ENCODE measurements at places on chromosomes 12 and 14.

GRCh38 chr14:102630881-102631280, 38.4 kb downstream of the RCOR1 start:
- no peak for DNase-seq

DNA sequence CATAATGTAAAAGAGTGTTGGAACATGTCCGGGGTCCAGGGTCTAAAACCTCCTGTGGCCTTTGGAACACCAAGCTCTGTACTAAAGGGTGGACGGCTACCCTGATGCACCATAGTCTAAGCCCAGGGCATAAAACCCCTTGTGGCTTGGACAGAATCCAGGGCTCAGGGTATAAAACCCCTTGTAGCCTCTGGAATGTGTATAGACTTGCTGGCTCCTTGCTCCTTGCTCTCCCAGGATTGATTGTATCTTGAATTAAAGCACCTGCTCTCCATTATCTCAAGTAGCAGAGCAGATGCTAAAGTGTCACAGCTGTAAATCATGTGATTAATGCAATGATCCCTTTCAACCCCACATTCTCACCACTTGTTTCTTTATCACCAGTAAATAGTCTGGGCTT, 556.5 kb downstream of the LRFN5 start:
- no peak for DNase-seq

DNA sequence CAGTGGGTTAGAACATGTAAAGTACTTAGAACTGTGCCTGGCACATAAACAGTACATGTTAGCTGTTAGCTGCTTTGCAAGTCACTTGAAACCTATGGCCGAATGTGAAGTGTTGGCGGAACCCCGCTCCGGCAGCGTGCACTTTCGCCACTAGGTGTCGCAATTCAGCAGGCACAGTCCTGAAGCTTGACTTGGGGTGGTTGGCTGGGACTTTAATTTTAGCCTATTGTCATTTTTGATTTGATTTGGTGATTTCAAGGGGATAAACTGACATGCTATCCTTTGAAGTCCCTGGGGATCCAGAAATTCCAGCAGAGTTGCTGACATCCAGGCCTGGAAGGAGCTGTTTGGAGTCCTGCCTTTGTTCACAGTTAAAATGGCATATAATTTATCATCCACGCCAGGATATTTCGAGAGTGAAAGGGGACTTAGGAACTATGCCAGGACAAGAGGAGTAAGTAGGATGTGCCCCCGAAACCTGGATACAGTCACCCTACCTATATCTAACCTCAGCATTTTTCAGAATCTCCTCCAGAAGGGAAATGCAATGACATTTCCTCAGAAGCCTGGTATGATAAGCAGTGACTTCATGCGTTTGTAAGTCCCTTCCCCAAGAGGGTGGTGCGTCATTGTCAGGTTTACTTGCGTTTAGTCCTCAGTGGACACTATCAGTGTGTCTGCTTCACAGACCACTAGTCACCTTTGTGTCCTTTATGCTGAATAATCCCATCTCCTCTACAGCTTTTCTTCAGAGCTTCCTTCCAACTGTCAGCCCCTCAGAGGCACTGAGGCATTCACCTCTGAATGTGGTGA, 3.5 kb upstream of the TSPAN9 start:
- DNase-seq = peak; percentile 86

DNA sequence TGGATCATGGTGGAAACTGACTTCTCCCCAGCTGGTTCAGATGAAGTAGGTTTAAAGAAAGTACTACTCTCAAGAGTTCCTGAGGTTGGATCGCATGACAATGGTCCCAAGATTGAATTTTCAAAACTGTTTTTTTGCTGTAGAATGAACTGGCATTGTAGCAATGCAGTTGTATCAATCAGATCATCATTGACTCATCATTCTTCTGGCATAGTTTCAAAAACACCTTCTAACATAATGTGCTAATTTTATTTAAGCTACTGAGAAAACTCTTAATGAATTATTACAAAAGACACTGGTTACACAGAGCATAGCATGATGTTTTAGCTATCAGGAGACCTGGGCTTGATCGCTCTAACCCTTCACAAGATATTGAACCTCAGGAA, 384.5 kb upstream of the DCN start:
- no peak for DNase-seq

DNA sequence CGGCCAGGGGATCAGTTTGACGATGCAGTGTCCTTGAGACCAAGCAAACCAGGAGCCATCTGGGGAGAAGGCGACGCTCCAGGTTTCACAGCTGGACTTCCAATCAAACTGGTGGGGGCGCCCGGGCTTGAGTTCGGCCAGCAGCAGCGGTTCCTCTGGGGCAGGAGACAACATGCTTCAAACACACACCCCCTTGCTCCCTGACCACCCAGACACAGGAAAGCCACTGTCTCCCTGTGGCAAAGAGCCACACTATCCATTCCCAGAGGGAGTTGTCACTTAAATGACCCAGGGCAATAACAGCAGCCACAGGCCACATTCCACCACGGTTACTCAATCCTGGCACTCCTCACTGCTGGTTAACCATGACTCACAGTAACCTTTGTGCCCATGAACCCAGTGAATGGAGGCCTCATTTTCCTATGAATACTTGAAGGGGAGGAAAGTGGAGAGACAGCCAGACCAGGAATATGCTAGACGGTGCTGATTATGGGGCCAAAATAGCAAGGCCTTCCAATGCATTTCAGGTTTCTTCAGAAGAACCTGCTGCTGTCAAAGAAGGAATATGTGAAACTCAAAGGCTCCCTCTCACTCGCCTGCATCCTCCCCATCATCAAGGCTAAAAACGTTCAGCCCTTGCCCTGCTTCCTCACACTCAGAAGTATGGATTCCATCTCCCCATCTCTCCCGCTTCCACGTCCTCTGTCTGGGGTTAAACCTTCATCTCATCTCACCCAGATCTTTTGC, 8.5 kb downstream of the WSB2 start:
- peak; percentile 58 for DNase-seq

DNA sequence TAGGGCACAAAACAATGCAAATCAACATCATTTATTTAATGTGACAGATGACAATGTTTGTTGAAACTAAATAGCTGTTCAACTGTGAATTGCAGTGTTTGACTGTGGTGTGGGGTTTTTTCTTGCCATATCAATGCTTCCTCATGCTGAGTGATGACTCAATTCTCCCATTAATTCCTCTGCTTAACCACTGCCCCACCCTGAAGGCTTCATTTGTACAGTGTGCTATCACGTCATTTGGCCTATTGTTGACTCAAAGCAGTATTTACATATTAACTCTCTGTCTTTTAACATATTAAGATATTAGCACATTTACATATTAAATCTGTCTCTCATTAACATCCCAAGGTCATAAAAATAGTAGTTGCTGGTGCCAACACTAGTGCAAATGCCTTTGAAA, 164.8 kb upstream of the NRXN3 start:
- peak; percentile 76 for DNase-seq

DNA sequence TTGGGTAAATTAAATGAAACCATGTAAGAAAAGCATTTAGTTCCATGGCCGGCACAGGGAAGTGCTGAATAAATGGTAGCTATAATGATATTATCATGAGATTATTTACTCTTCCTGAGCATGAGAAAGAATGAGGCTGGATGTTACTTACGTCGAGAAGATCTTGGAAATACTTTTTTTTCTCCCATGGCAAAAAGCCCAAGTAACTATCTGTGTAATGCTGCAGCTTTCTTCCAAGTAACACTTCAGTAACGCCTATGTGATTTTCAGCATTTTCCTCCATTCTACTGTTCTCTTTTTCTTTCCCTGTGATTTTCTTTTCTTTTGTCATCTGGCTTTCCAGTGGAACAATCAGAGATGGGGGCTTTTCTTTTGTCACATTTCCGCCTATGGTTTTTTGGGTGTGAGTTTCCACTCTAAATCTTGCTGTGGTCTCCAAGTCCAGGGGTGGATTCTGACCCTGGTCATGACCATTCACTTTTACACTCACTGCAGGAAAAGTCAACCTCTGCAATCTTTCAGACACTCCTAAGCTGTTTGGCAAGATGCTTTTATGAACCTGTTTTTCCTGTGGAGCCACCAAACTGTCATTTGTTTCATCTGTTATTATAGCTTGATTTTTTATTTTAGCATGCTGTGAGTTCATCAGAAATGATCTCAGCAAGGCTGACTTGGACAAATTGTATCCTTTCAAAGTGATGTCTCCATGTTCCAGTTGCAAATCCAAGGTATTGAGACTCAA, 25.0 kb upstream of the SYCP3 start:
- DNase-seq = no peak

GRCh38 chr12:19245106-19245505, 115.6 kb downstream of the PLEKHA5 start:
- no peak for DNase-seq

DNA sequence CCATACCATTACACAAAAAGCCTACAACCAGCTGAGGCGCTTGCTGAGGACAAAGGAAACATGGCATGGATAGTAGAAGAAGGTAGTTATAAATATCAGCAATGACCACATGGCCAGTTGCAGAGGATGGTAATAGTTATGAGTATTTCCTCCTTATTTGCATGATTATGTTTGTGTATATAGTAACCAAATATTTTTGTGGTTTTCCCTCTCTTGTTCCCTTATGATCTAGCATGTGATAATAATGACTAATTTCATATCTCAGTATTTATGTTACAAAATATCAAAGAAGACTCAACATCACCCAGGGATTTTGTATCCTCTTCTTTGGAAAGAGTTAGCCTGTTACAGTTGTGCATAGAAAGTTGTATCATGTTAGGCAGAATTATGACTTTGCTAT, 13.5 kb upstream of the CATSPERB start:
- no peak for DNase-seq

- DNase-seq = no peak
These were observed 117.7 kb downstream of the ETV6 start for GRCh38 chr12:11767029-11767724.

- DNase-seq = no peak
These were observed 519 bp upstream of the AP1G2 start for GRCh38 chr14:23568021-23568599.

DNA sequence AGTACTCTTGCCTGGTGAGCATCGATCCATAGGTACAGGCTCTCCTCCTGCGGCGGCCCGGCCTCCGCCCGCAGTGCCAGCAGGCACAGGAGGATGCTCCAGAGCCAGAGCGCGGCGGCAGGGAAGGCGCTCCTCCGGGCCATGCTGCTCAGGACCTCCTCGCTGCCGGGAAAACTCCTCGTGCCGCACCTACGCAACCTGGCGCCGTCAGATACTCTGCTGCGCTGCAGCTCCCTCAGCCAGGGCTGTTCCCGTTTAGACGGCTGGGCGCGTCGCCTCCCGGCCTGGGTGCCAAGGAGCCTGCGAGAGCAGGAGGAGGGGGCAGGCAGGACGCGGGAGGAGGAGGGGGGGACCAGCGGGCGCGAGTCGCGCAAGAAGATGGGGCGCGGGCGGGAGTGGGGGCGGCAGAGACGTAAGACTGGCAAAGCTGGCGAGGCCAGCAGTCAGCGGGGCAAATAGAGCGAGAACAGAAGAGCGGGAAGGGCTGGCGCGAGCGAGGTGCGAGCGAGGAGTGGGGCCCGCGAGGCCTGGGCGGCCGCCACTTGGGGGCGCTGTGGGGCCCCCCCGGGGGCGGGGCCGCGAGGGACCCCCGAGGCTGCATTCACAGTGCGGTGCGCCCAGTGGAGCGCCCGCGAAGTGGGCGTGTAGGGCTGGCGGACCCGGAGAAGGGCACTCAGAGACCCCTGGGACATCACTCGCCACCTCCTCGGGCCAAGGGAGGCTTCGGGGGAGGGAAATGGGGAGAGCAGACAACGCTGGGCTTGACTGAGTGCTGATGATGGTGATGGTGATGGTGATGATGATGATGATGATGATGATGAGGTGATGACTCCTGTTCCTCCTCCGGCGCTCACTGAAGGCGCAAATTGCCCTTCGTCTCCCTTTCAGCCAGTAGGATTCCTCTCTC, at the start of gene WIF1:
Gene WIF1, minus strand, starts transcription at position 257 of the 907 bp plus-strand sequence. Its CDS starts 114 bp downstream, at position 143.
- peak; percentile 25 for DNase-seq

GRCh38 chr14:97458255-97458654, 661.1 kb downstream of the VRK1 start:
- DNase-seq = no peak

DNA sequence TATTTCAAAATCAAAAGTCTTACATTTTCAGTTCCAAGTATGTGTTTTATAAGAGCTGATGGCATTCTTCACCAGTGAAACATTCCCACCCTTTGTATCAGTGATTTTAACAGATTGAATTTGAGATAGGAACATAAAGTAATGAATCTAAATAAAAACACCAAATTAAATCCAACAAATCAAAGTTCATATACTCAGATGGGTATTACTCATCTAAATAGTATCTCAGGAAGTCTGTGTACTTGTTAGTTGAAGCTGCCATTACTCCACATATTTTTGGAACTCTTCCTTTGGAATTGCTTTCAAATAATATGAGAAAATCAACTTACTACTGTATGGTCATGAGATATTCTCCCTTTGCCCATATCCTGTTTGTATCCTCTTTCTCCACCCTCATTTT, 89.1 kb downstream of the MIA2 start:
- DNase-seq = no peak

DNA sequence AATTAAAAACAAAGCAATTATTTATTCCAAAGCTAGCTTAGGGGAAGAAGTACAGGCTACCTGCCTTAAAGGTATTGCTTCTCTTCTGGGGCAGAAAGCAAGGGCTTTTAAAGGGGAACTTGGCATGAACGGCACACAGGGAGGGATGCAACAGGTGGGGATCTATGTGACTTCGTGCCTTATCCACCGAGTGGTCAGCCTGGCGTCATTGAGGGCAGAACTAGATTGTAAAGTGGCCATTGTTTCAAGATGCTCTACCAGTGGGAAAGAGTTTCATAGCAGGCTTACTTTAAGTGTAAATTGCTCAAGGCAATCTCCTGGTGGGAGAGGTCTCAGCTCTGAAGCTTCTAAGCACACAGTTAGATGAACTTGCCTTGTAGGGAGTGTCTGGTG, 360.4 kb downstream of the ATP23 start:
- no peak for DNase-seq

DNA sequence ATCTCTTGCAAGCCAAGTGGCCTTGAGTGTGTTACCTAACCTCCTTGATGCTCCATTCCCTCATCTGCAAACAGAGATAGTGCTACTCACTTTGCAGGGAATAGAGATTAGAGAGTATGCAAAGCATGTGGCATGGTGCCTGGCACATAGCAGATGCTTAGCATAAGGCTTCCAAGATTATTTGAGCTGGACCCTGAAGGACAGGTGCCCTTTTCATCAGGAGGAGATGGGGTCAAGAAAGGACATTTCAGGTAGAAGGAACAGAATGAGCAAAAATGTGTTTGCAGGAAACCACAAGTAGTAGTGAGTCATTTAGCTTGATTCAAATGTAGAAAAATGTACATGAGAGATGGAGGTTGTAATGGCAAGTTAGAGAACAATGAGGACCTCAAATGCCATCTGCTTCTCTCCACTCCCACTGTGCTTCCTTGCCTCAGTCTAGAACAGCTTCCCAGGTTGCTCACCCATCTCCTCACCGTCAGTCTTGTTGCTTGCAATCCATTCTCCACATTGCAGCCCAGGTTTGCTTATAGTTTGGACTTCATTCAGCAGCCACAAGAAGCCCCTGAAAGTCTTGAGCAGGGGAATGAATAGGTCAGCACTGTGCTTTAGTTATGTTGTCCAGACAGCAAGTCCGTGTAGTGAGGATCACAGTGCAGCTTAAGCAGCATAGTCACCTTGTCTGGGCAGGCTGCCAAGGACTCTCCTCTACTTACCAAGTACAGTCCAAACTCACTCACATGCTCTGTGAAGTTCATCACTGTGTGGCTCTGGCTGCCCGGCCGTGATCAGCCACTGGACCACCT, 536.3 kb upstream of the CCDC196 start:
- peak; percentile 65 for DNase-seq

- DNase-seq = no peak
These were observed 918 bp downstream of the RNASE1 start for GRCh38 chr14:20801726-20802125.

- no peak for DNase-seq
These were observed 16.4 kb downstream of the KRT18 start for GRCh38 chr12:52965337-52965731.

All from activated CD4-positive, alpha-beta T cell treated with anti-CD3 and anti-CD28 coated beads, Interleukin-10, Interleukin-2, amounts not matched to agents 100 ng/mL and 50 ng/mL, durations not matched to agents 16 hours and 8 hours (primary cell).